ENCODE measurements at places on chromosomes 11 and 22.
A peak's percentile ranks its signal among the peaks of the same experiment; 100 is the strongest.

DNA sequence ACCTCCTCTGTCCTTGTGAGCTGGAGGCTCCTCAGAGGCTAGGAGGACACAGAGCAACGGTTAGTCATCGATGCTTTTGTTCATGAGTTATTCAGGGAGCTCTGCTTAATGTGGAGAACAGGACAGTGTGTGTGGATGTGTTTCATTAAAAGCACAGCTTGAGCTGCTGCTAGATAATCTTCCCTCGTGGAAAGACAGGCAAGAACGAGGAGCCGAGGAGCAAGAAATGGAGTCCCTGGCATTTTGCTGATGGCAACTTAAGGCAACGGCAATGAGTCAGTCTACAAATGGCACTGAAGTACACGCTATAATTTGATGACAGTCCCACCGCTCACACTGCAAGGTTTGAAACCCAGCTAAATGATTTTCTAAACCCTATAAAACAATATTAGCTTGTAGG, 106.2 kb downstream of the IGLL1 start:
- DNase-seq = no peak

GRCh38 chr11:72821221-72821919, 7.2 kb downstream of the ATG16L2 start:
- DNase-seq = no peak

DNA sequence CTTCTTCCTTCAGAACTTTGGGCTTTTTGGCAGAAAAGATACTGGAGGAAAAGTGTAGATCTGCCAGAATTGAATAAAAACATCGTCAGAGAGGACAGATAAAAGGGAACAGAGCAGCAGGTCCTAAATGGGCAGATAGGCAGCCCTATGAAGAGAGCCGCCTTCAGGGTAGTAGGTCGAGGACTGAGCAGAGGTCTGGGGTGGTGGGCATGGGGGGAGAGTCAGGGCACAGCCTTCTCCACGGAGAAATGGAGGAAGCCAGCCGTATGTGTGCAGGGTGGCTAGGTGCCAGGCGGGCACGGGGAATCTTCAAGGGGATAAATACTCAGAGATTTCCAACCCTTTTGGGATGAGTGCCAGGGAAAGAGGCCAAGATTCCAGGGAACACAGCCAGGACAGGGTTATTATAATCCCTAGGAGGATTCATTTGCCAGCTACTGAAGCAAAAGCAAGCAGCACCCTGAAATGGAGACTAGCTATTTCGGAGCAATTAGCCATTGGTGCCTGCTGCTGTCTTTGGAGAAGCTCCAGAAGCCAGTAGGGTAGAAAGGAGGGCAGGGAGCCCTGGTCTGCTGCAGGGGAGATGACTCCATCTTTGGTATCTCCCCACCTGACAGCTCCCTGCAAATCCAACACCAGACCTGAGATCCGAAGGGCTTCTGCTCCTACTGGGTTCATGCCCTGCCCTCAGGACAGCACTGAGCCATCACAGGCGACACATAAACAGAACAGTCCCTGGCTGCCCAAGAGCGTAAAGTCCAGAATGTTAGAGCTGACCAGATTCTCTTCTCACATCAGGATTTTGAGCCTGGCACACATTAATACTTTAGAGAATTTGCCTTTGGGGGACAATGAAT, 174.5 kb upstream of the NTM start:
- no peak for DNase-seq

- no peak for DNase-seq
Observed at GRCh38 chr11:93330446-93330984, at the start of gene DEUP1. TSS of gene DEUP1 (plus strand) at chr11:93330742. CDS start at chr11:93332260, 1,518 bp downstream.

DNA sequence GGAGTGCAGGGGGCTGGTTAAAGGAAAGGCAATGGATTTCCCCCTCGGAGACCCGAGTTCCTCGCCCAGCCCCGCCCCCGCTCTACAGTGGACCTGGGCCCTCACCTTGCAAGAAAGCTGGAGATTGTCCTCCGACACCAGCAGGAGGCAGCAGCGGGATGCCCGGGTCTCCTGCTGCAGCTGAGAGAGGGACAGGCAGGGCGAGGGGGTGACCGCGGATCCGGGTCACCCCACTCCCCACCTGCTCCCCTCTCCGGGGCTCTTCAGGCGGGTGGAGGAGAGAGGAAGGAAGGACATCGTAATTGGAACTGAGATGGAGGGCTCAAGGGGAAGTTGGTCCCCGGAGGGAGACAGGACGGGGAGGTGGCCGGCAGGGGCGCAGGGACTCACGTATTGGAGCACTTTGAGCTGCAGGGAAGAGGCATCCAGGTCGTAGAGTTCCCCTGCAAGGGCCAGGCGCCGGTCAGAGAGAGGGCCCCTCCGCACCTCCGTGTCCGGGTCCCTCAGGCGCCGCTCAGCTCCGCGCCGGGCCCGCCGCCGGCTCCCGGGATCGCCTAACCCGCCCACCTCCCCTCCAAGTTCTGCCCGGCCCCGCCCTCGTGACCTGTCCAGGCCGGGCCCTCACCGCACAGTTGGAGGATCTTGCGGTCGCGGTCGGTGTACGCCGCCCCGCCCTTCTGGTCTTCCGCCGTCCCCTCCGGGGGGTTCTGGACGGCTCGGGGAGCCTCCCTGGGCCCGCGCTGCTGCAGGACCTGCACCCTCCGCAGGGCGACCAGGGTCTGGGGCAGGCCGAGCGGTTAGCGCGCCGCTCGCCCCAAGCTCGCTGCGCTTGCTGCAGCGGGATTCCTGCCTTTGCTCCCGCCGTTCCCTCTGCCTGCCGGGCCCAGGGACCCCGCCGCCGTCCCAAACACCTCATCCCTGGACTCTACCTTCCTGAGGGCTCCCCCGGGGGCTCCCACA, 84.1 kb downstream of the PDE2A start:
- peak; percentile 52 for DNase-seq

DNA sequence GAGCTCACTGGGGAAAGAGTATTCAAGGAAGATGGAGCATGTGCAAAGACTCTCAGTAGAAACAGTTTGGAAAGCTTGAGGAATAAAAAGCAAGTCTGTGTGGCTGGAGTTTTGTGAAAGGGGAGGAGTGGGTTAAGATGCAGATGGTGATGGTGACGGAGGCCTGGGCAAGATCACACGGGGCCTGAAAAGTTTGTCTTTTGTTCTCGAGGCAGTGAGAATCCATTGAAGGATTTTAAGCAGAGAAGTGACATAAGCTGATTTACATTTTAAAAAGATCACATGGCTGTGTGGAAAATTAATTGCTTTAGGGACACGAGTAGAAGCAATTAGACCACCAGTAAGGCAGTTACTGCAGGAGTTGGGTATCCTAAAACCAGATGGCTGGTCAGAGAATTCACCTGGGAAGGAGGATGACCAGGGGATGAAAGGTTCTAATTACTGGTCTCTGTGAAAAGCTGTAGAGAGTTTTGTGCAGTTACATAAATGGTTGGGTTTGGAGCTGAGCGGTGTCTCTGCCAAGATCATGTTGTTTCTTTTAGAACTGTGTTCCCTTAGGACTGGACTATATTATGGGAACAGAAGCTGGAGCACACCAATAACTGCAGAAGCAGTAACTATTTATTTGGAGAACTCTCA, 7.1 kb downstream of the RRP8 start:
- no peak for DNase-seq

DNA sequence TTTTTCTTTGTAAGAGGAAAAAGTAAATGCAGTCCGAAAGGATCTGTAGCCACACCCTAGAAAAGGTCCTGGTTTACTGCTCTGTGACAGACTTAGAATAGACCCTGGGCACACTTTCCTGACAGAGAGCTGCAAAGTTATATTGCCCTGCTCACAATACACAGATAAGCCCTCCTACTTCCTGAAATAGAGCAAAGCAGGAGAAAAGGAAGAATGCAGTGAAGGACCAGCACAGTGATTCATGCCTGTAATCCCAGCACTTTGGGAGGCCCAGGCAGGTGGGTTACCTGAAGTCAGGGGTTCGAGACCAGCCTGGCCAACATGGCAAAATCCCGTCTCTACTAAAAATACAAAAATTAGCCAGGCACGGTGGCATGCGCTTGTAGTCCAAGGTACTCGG, 2.2 kb downstream of the CYB561A3 start:
- DNase-seq = no peak

GRCh38 chr11:119536801-119537200, 113.8 kb upstream of the THY1 start:
- DNase-seq = no peak

DNA sequence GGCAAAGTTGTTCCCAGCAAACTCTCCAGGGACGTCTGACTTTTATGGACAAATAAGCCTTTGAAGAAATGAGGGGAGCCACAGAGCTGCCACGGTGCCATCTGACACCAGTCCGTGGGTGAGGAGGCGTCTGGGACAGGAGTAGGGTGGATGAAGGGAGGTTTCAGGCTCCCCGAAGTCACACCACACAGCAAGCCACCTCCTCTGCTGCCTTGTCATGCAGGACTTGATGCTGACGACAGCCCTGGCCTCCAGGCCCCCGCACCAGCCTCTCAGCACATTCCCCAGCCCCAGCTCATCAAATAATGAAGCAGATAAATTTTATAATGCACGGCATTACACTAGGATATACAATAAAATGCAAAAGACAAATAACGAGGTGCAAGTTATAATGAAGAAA, 156.5 kb downstream of the CEP164 start:
- DNase-seq = no peak

DNA sequence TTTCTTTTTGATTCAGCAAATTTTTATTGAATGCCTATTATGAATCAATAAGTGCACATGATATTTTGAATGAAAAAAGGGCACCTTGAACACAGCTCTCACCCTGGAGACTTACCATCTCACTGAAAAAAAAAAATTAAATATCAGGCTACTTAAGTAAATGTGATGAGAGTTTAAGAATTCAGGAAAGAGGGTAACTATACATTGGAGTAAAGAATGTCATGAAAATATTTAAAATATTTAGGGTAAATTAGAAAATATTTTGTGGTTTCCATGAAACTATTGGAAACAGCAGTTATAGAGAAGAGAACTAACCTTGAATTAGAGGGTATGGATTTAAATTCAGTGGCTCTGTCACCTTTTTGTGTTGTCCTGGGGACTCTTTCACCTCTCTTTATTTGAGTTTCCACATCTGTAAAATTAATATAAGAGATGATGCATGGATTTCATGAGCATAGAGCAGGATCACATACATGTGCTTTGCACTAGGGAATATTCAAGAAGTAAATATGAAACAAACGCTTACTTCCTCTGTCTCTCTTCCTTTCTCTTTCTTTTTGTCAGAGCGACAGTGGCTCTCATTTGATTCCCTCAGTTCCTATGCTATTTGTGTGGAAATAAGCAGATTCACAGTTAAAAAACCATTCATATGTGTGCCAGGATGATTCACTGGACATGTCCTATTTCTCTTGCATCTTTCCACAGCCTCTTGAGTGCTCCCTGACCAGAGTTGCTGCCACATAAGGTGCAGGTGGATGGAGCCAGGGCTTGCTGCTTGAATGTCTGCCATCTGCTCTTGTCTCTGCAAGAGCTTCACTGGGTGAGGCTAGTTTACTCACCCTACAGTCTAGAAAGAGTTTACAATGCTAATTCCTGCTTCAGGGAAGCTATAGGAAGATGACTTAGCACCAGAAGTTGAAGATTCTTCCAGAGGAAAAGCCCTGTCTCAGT, 533.1 kb downstream of the ETS1 start:
- no peak for DNase-seq
